ENCODE measurements at places on chromosomes 16 and 17.

GRCh38 chr17:67260170-67260987, 15.4 kb upstream of the HELZ start:
- DNase-seq = no peak

- peak; percentile 11 for DNase-seq
Measured at GRCh38 chr17:44362949-44363612, 572 bp downstream of the FAM171A2 start.

DNA sequence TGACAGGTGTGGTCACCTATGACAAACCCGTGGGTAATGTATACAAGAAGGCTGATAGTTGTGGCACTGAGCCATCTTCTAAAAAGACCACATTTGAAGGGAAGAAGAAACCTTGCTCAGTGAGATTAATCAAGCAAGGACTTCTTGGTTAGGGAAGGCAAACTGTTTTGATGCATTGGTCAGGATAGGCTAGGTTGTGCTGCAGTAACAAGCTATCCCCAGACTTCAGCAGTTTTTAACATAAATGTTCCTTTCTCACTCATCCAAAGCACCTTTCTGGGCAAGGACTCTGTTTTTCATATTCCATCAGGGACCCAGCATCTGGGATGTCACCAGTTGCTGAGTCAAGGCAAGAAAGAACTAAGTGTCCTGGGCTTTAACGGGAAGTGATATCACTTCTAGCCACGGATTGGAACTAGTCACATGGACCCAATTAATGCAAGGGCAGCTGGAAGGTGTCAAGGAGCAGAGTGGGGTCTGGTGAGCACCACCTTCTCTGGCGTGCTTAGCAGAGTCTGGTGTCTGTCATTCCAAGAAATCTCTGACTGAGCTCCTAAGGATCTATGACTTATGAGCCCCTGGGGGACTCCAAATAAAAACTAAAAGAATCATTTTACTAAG, 52.0 kb upstream of the CCL2 start:
- no peak for DNase-seq

DNA sequence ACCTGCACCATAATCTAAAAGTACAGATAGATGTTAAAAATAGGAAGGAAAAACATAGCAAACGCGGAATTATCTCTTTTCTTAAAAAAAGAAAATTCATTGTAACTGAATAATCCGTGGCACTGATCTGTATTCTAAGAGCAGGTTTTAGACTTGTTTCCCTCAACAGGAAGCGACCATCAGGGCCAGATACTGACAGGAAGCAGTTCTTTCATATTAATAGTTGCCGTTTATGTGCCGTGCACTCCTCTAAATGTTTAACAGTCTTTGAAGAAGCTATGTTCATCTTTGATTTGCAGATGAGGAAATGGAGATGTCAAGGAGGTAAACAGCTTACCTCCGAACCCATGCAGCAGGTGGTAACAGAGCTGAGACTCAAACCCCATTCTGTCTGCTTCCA, 23.6 kb downstream of the DYNLRB2 start:
- DNase-seq = no peak

- DNase-seq = no peak
Measured at GRCh38 chr17:79950306-79950705, 85.4 kb downstream of the TBC1D16 start.

GRCh38 chr16:5430598-5430997, 333.0 kb upstream of the EEF2KMT start:
- DNase-seq = no peak

GRCh38 chr17:41939044-41939692, 8.8 kb downstream of the ODAD4 start:
- no peak for DNase-seq

DNA sequence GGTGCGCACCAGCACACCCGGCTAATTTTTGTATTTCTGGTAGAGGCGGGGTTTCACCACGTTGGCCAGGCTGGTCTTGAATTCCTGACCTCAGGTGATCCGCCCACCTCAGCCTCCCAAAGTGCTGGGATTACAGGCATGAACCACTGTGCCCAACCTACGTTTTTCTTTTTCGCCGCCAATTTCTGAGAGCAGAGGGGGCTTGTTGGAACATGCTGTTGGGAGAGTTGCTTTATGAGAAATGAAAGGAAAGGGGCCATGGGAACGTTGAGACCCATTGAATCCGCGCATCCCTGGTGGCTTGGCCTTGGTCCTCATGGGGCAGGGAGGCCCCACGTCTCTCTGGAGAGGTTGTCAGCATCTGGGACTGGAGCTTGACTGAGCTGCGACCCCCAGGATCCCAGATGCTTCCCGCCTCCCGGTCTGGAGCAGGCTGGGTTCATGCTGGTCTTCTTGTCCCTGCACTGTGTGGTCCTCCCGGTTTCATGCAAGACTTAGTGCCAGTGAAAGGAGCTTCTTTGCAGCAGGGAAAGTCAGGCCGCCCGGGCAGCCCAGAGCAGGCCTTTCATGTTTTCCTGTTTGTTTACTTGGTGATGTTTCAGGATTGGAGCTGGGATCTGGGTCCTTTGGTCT, 22.8 kb downstream of the CRISPLD2 start:
- no peak for DNase-seq

DNA sequence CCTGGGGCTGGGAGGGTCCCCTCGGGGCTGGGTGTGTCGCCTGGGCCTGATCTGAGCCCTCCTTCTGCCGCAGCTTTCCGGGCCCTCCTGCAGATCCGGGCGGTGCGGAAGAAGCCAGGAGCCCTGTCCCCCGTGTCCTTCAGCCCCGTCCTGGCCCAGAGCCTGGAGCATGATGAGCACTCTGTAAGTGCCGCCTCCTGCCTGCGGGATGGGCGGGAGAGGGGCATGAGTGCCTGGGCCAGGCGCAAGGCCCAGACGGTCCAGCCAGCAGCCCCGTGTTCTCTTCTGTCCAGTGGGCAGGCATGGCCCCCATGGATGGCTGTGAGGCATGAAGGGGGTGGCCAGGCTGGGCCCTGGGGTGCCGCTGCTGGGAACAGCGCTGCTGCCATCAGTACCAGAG, 16.0 kb upstream of the NUDT16L1 start:
- DNase-seq = no peak

- DNase-seq = no peak
Measured at GRCh38 chr16:52256310-52257078, 290.4 kb downstream of the TOX3 start.

- no peak for DNase-seq
Measured at GRCh38 chr16:48047720-48048119, 108.1 kb downstream of the ABCC12 start.

DNA sequence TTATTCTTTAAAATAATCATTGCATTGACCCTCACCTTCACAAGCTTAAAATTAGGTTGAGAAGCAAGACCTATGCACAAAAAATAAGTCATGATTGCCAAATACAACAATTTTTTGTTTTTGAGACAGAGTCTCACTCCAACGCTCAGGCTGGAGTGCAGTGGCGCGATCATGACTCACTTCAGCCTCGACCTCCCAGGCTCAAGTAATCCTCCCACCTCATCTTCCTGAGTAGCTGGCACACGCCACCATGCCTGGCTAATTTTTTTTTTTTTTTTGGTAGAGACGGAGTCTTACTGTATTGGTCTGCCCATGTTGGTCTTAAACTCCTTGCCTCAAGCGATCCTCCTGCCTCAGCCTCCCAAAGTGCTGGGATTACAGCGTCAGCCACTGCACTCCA, 24.2 kb downstream of the ZNF652 start:
- DNase-seq = no peak

DNA sequence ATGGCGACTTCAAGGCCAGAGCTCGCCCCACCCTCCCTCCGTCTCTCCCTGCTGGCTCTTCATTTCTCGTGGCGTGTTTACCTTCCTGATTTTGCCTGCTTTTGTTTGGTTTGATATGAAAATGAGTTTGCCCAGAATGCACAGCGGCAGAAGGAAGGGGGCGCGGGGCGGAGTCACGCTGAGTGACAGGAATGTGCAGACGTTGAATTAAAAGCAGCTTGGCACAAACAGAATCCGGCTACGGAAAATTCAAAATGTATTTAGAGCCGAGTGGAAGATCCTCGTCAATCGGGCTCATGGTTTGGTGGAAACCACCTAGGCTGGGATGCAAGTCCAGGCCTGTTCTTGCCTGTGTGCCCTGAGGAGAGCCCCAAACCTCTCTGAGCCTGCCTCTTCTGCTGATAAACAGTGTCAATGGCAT, 102.7 kb downstream of the SDK2 start:
- DNase-seq = no peak

DNA sequence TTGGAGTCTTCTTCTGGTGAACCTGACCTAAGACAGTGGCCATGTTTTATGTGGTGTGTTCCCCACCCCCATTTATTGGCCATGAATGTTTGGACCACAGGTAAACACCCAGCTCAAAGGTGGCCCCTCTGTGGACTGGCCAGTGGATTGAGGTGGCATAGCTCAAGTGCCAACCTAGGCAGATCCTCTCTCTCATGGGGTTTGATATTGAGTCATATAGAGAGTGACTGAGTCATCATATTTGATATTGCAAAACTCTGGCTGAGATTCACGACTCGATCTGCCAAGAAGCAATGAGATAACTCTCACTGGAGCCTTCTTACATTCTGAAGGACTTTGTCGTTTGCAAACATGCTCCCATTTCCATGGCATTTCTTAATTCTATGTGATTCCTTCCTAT, 10.5 kb upstream of the TEKT3 start:
- DNase-seq = no peak

- no peak for DNase-seq
Measured at GRCh38 chr17:40331743-40332641, 23.0 kb downstream of the RARA start.

GRCh38 chr17:9432134-9432885, 143.3 kb downstream of the STX8 start:
- no peak for DNase-seq

DNA sequence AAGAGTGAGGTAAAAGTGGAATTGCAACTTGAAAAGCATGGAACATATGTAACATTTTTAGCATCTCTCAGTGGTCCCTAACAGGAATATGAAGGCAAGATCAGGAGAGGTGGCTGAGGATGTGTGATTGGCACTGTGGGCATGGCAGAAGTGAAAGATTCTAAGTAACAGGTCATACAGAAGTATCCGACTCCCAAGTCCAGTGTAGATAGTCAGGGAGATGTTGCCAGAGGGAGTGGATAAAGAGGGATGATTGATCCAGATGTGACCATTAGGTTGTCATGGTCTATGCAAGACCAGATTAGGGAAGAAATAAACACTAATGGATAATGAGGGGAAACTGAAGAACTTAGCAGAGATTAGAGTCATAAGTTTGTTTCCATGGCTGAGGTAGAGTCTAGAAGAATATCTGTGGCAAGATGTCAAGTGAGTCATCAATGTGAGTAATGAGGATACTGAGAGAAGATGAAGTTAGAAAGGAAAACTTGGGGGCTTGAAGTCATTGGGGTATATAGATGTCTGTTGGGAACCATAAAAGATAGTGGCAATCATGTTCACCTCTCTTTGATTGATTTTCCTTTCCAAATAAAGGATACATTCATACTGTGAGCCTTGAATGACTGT, 23.9 kb upstream of the CAPNS2 start:
- DNase-seq = no peak

DNA sequence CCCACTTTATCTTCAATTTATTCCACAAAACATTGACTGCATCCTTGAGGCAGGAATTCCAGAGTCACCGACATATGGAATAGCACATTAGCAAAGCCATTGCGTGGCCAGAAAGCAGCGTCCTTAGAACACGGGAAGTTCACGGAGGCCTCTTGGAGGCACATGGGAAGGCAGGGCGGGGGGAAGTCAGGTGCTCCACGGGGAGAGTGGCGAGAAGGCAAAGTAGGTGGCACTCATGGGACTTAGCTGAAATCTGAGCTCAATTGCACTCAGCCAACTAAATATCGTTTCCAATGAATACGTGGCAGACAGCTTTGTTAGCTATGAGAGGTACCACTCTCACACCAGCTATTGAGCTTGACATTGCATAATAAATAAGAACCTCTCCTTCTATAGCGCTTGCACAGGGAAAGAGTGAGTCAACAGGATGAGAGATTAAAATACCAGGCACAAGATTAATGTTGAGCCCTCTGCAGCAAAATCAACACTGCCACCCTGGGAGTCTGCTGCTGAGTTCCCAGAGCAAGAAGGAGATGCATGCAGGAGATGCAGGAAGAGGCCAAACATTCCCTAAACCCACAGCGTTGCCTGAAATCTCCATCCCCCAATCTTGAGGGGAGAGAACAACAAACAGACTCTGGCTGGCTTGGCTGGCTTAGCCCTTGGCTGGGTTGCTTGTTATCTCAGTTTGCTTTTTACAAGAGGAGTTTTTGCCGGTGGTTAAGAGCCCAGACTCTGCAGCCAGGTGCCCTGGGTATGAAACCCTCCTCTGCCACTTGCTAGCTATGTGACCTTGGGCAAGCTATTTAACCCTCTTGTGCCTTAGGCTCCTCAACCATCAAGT, 28.8 kb downstream of the ABCC12 start:
- no peak for DNase-seq

- DNase-seq = no peak
Measured at GRCh38 chr16:31219154-31219741, 2.3 kb upstream of the PYDC1 start.

- DNase-seq = no peak
Measured at GRCh38 chr17:9647014-9647413, 1.7 kb downstream of the USP43 start.

- DNase-seq = no peak
Measured at GRCh38 chr16:76900285-76901263, 290.4 kb upstream of the MON1B start.

GRCh38 chr17:73430165-73430680, 118.4 kb upstream of the CDC42EP4 start:
- DNase-seq = no peak

GRCh38 chr16:3101841-3102470, 2.9 kb upstream of the ZSCAN10 start:
- DNase-seq = no peak

DNA sequence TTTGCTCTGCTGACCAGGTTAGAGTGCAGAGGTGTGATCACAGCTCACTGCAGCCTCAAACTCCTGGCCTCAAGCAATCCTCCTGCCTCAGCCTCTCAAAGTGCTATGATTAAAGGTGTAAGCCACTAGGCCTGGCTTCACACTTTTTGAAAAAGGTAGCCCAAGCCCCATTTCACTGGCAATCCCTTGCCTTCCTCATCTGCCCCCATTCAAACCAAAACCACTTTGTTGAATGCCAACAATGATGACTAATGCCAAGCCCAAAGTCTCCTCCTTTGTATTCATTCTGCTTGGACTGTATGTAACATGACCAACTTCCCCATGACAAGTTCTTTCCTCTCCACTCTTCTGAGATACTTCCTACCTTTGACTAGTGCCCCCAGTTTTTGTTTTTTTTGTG, 33.1 kb downstream of the N4BP1 start:
- no peak for DNase-seq

- DNase-seq = no peak
Measured at GRCh38 chr16:16763449-16763848, 384.5 kb downstream of the NPIPA7 start.

DNA sequence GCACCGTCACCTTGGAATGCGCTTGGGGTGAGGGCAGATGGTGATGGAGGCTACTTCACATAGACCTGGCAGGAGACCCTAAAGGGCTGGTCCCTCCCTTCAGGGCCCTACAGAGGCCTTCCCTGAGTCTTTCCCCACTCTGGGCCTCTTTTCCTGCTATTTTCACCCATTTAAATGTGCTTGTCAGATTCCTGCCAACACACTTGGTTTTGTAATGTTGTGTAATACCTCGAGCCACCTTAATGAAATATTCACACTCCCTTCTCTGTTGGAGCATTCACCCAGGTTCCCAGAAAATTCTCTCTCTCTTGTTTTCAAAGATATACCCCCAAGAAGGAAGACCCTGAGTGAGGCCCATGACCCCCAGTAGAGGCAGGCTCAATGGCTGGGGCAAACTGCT, 456.6 kb upstream of the DYNLRB2 start:
- DNase-seq = no peak

All from activated effector memory CD4-positive, alpha-beta T cell treated with Interleukin-2 at 50 U/mL for 16 hours (primary cell).